Right renal pelvis (tissue), 4 donors: ENCODE measurements at places on chromosomes 2 and 18.

- DNase-seq, result no peak
Measured at GRCh38 chr2:158610059-158610458, 153.3 kb downstream of the PKP4 start.

DNA sequence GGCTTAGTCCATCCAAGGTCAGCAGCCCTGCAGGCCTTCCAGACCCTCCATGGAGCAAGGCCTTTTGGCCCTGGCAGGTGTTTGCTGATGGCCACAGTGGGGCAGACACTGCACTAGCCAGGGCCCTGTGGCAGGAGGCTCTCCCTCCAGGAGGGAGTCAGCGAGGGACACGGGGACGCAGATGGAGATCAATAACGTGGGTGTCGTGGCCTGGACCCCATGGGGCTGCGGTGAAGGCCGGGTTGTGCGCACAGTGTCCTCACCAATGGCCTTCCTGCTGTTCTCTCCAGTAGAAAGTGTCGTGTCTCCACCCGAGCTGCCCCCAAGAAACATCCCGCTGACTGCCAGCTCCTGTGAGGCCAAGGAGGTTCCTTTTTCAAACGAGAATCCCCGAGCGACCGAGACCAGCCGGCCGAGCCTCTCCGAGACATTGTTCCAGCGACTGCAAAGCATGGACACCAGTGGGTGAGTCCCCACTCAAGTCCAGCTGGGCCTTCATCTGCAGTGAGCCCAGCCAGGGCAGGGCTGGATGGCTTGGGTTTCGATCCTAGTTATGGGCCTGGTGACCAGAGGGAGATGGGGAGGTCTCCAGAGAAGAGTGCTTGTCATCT, 65.4 kb downstream of the INPP5D start:
- no peak for DNase-seq

DNA sequence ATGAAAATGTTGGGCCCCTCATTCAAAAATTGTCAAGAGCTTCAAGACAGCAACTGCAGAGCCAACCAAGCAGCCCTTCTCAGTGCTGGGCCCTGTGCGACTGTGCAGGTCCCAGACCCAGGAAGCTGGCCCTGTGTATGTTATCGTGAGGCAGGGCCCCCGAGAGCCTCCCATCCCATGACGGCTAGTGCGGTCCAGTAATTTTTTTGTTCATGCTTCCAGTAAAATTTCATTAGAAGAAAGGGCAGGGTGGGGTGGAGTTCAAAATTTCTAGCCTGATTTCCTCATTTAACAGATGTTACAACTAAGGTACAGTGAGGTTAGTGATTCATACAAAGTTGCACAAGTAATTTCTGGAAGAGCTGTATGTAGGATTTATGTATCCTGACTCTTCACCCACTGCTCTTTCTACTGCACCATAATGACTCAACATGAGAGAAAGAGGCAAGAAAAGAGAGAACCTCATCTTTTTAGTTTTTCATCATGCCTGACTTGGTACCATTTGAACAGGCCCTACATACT, 105.5 kb downstream of the ZEB2 start:
- no peak for DNase-seq

GRCh38 chr2:143649226-143649740, 520.1 kb downstream of the ARHGAP15 start:
- no peak for DNase-seq

GRCh38 chr2:8582191-8582590, 99.7 kb upstream of the ID2 start:
- DNase-seq, result no peak

DNA sequence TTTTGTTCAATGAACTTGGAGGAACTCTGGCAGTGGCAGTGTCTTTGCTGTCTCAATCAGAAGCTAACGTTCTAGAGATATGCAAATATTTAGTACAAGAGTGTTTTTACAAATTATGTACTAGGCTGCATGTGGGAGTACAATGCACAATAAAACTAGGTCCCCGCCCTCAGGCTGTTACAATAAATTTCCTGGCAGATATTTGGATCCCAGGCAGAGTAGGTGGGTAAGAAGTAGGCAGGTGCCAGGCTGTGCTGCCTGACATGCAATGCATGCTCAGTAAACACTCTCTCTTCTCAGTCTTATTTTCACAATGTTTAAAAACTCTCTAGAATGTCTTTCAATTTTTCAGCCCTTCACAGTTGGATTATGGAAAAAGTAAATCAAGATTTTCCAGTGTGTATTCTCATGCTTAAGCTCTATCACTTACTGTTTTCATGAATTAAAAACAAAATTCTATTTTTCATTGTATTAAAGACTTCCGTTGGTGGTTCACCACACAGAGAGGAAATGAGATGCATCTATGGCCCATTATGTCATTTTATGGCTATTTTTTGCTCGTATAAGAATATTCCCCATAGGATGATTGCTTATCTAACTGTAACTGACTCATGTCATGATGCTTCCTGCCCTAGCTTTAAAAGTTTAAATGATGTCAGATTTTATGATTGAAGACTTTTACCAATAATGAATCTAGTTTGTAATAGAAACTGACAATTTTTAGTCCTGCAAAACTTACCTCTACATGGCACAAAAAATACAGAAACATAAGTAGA, 346.1 kb downstream of the RND3 start:
- no peak for DNase-seq

DNA sequence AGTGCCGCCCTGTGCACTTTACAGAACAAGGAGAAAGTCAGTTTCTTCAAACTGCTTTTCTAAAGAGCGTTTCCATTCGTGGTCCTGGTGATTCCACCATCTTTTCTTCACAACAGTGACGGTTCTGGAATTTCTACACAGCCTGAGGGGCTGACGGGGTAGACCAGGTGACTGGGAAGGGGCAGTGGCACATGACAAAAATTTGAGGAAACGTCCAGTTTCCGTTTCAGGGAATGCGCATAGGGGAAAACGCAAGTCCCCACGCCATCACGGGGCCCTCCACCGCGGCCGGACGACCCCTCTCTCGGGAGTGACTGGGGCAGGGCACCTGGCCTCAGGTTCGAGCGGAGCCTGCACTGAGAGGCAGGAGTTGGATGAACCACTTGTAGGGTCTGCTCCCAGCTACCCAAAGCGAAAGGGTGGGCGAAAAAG, 980 bp upstream of the SPTBN1 start:
- DNase-seq, result no peak

GRCh38 chr2:169761251-169761969, 27.8 kb downstream of the KLHL23 start:
- DNase-seq, result no peak

DNA sequence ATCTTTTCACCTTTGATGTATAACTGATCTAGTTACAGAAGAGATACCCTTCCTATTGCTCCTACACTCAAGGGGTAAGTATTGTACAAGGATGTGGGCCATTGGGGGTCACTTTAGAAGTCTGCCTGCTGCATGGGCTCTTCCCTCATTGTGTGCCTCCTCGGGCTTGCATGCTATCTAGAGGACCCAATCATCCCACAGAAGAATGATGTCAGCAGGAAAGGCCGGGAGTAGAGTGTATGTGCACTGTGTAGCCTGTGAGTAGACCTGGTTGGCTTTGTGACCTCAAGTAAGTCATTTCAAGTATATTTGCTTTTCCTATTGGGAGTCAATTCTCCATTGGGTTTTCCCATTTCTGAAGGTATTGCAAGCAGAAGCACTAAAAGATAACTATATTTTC, 129.5 kb upstream of the TRIB2 start:
- no peak for DNase-seq

DNA sequence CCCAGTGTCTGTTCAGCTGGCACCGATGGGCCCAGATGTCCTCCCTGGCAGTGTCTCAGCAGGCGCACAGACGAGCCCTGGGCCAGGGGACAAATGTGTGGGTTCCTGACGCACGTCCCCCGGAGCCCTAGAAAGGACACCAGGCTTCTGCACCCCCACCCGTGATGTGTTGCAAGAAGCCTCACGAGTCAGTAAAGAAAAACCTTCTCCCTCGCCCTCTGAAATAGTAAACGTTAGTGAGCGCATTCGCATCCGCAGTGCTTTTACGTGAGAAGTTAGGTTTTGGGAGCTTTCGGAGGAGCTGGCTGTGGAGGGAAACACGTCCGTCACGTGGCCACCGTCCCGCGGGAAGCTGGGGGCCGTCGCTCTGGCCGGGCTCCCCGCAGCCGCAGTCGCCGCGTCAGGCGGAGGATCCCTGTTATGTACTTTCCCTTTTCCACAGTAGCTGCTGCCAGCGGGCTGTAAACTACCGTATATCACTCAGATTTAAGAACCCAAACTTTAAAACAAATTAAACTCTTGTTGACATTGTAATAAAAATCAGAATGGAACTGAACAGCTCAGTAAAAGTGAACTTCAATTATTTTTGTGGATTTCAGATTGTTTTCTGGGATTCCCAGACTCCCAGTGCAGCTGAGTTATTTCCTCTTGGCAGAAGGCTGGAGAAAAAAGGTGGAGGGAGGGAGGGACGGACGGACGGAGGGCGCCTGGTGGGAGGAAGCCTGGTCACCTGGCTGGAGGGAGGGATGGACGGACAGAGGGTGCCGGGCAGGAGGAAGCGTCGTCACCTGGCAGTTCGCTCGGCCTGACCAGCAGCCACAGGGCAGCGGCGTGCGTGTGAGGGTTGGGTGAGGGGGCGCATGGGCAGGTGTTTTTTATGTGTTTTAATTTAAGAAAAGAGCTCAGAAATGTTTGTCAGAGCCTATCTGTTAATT, 112.1 kb downstream of the NFATC1 start:
- DNase-seq, result peak; percentile 70

- DNase-seq, result no peak
Measured at GRCh38 chr2:46487667-46488335, 8.4 kb downstream of the TMEM247 start.

GRCh38 chr2:59206361-59206760, 965.2 kb upstream of the FANCL start:
- DNase-seq, result no peak

DNA sequence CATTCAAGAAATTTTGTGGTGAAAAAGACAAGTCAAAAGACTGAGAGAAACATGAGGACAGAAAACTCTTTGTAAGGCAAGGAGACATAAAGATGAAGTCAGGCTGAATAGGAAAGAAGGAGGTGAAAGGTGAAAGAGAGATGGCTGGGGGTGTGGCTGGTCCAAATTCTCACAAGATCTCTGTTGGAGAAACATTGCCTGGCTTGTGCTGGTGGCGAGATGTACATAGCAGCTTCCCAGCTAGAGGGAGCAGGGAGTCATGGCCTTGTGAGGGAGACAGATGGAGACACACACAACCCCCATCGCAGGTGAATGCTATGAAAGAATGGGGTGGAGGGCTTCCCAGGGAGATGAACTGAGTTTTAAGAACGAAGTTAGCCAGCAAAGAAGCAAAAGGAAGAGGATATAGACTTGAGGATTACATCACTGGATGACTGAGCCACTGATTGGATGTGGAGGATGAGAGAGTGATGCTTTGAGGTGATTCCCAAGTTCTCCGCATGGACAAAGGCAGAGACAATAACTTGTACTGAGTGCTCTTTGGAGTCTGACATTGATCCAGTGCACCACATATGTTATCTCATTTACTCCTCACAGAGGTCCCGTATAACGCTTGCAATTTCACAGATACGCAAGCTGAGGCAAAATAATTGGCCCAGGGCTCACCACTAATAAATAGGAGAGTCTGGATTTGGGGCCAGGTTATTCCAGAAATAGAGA, 3.7 kb upstream of the EMX1 start:
- no peak for DNase-seq
